ENCODE measurements at places on chromosomes 6 and 20.

DNA sequence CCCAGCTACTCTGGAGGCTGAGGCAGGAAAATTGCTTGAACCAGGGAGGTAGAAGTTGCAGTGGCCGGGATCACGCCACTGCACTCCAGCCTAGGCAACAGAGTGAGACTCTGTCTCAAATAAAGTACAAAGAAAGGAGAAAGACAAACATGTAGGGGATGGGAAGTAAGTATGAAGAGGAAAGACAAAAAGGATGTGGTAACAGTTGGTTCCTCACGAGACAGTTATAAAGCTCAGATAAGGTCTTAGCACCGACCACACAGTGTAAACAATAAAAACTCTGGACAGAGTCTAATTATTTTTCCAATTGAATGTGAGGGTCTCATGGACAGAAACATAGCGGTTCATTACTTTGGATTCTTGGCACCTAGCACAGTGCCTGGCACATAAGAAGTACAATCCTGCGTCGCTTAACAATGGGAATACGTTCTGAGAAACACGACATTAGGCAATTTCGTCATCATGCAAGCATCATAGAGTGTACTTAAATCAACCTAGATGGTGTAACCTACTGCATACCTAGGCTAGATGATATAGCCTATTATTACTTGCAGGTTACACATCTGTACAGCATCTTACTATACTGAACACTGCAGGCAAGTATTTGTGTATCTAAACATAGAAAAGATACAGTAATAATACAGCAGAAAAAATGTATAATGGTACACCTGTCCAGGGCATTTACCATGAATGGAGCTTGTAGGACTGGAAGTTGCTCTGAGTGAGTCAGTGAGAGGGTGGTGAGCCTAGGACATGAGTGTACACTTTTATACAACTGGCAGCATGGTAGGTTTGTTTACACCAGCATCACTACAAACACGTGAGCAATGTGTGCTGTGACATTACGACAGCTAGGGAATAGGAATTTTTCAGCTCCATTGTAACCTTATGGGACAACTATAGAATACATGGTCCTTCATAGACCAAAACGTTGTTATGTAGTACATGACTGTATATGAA is 38.2 kb downstream of the MBOAT1 start:
- no peak overlapping the region for H3K27ac ChIP-seq
- no peak overlapping the region for H3K4me3 ChIP-seq
- H3K4me1 ChIP-seq, result no peaks in the 10 kb centered on the region
- H3K27me3 ChIP-seq, result no peaks in the 10 kb centered on the region
- no peaks in the 10 kb centered on the region for H3K36me3 ChIP-seq

DNA sequence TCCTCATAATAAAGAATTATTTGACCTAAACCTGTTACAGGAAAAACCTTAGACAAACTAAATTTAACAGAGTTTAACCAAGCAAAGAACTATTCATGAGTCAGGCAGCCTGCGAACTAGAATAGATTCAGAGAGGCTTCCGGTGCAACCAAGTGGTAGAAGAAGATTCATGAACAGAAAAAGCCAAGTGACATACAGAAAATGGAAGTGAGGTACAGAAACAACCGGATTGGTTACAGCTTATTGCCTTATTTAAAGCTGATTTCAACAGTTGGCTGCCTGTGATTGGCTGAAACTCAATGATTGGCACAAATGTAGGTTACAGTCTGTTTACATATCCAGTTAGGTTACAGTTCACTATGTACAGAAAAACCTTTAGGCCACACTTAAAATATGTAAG is 10.1 kb downstream of the PPP1R3G start:
- H3K27ac ChIP-seq, result no peak overlapping the region
- H3K36me3 ChIP-seq, result no peaks in the 10 kb centered on the region
- DNase-seq, result no peak
- H3K27me3 ChIP-seq, result peaks cover under 1% of the 10 kb centered on the region
- H3K4me1 ChIP-seq, result no peaks in the 10 kb centered on the region
- H3K4me3 ChIP-seq, result no peak overlapping the region

DNA sequence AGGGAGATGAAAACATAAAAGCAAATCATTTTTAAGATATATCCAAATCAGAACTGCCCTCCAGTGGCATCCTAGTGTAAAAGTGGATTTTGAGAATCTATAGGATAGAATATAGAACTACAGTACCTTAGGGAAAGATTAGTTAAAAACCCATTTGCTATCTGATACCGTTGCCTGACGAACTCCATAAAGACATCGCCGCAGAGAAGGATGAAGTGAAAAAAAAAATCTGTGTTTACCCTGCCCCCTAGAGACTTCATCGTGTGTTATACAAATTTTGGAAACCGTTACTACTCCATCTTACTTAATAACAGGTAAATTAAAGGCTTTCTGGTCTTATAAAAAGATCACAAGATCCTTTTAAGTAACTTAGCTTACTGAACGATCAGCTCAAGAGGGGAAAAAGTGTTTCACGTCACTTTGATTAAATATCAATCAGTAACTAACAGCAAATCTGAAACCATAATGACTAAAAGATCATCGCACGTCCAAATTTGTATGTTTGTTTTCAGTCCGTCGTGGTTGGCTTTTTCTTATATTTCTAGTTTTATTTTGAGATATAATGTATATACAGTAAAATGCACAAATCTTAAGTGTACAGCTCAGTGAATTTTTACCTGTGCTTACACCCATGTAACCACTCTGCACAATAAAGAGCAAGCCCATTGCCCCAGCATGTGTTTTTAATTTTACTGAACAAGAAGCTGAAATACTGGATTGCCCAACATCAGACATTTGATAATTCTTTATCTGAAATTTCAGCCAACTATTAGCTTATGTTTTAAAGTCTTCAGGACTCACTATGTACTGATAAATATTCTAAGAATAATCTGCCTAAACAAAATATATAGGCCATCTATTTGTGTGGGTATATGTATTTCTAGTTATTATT is 881 bp upstream of the MCM3 start:
- H3K4me1 ChIP-seq, result peaks cover 26% of the 10 kb centered on the region
- H3K27ac ChIP-seq, result no peak overlapping the region
- H3K4me3 ChIP-seq, result peak overlapping the region; percentile 59
- peaks cover 21% of the 10 kb centered on the region for H3K36me3 ChIP-seq

- no peak overlapping the region for H3K27ac ChIP-seq
- no peak overlapping the region for H3K4me3 ChIP-seq
- no peaks in the 10 kb centered on the region for H3K4me1 ChIP-seq
- no peaks in the 10 kb centered on the region for H3K27me3 ChIP-seq
- no peak for DNase-seq
- H3K36me3 ChIP-seq, result no peaks in the 10 kb centered on the region
These were observed 91.1 kb downstream of the ATXN1 start for GRCh38 chr6:16670183-16670582.

GRCh38 chr6:77425671-77426070 is 37.6 kb downstream of the HTR1B start:
- H3K36me3 ChIP-seq, result no peaks in the 10 kb centered on the region
- H3K27me3 ChIP-seq, result no peaks in the 10 kb centered on the region
- H3K27ac ChIP-seq, result no peak overlapping the region
- DNase-seq, result no peak

DNA sequence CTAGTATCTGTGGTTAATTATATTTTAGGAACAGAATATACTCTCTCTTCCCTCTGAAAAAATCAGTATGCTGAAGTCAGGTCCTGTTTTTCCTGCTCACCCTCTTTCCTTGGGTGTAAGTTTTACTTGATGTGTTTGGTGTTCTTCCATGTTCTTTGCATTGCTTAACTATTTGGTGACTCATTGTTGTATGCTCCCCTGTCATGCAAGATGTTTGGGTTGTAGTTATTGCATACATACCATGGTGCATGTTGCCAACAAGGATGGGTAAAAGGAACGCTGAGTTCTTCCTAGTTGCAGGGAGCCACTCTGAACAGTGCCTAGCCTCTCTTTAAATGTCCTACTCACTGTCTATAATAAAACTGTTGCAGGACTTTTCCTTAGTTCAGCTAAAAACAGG is 207.9 kb upstream of the LAMP5 start:
- H3K36me3 ChIP-seq, result no peaks in the 10 kb centered on the region
- no peak for DNase-seq
- no peak overlapping the region for H3K4me3 ChIP-seq
- peaks cover 5% of the 10 kb centered on the region for H3K4me1 ChIP-seq

- no peaks in the 10 kb centered on the region for H3K36me3 ChIP-seq
- peak; percentile 8 for DNase-seq
- no peaks in the 10 kb centered on the region for H3K4me1 ChIP-seq
- no peak overlapping the region for H3K4me3 ChIP-seq
- H3K27me3 ChIP-seq, result no peaks in the 10 kb centered on the region
These were observed 272.2 kb upstream of the MAP3K7 start for GRCh38 chr6:90859056-90859455.

DNA sequence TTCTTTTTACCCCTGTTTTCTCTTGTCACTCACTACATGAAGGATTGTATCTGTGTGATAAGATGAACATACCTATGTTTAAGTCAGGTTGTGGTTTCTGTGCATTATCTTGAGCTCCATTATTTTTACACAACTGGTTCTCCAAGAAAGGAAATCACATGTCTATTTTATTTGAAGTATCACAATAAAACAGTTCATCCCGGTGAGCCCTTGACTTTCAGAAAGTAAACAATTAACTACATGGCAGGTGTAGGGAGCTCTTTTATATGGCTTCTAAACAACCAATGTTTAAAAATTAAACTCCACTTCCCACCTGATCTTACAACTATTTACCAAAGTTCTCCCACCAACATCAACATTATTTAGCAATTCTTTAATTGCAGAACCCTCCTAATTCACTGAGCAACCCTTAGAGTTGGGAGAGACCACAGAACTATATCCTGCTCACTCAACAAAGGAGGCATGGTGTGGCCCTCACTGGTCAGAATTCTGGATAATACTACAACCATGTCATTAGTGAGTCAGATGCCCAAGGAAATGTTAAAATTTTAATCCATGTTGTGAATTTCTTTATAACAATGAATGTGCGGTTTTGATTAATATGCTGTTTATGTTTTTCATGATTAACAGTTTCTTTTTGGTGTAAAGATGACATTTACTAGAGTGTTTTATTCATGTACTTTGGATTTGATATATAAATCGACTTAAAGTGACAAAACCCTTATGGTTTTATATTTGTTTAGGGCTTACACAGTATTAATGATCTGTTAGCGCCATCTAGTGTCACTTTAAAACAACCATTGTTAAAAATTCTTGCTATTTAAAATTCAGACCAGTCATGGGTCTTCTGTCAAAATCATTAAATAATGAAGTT is 50.0 kb upstream of the SCGN start:
- no peak overlapping the region for H3K4me3 ChIP-seq
- peak; percentile 75 for DNase-seq
- H3K36me3 ChIP-seq, result no peaks in the 10 kb centered on the region
- no peaks in the 10 kb centered on the region for H3K4me1 ChIP-seq

DNA sequence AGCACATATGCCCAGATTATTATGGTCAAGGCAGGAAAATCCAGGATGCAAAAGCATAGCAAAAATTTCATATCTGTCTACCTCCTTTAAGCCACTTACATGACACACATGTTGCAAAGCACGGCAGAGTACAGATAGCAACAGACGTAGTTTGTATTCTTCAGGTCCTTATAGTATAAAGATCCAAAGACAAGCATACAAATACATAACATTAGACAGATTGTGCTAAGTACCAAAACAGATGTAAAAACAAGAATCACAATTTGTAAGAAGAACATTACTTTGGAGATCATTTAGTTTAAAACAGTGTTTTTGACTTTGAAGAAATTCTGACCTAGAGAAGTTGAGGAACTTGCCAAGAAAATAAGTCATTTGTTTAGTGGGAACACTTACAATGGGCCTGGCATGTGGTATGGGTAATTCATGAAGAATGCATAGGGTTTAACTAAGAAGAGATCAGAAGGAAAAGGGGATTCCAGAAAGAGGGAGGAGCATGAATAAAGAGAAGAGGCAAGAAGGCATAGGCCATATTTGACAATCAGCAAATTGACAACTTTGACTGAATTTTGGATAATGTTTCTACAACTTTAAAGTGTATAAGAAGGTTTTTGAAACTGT is 30.6 kb upstream of the LMBRD1 start:
- no peaks in the 10 kb centered on the region for H3K4me1 ChIP-seq
- H3K36me3 ChIP-seq, result no peaks in the 10 kb centered on the region
- H3K4me3 ChIP-seq, result no peak overlapping the region
- DNase-seq, result no peak

All from neural progenitor cell (in vitro differentiated cells).